Umbilical cord (tissue), 2 donors: ENCODE measurements at places on chromosomes 2 and 18.
A peak's percentile ranks its signal among the peaks of the same experiment; 100 is the strongest.

GRCh38 chr2:12424809-12425208, 291.9 kb upstream of the TRIB2 start:
- DNase-seq = no peak

DNA sequence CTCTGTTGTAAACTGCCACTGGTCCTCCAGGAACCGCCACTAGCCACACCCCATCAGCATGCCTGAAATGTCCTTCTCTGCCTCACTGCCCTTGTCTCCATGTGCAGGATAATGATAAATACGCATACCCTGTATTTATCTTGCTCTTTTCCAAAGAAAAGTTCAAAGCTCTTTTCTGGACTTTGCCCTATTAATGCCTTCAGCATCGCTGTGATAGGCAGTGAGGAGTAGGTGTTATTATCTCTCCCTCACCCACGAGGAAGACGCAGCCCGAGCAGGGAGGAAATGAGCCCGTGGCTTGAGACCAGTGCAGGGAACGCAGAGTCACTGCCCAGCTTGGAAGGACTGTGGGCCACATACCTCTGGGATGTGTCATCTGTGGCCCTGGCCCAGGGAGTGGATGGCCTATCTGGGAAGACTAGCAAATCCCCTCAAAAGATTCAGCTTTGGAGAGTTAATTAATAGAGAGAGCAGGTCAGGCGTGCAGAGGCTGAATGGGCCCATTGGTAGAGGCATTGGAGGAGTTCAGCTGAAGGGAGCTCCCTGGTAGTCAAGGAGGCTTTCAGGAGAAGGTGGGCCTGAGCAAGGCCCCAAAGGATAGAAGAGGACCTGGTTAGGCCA, 39.5 kb upstream of the MCFD2 start:
- peak; percentile 46 for DNase-seq

- no peak for DNase-seq
Measured at GRCh38 chr2:101272045-101272784, 19.5 kb downstream of the CNOT11 start.

- DNase-seq = peak; percentile 11
Measured at GRCh38 chr2:226151157-226151556, 648.5 kb downstream of the IRS1 start.

- no peak for DNase-seq
Measured at GRCh38 chr18:39198376-39198775, 1632.8 kb upstream of the CELF4 start.
